NCI-H1417 (cell line): ENCODE measurements at places on chromosomes 13 and 19.

- no peak for DNase-seq
Observed at GRCh38 chr13:106104281-106104901, 431.1 kb downstream of the EFNB2 start.

- DNase-seq, result no peak
Observed at GRCh38 chr13:45333977-45334922, 6.7 kb downstream of the TPT1 start.

DNA sequence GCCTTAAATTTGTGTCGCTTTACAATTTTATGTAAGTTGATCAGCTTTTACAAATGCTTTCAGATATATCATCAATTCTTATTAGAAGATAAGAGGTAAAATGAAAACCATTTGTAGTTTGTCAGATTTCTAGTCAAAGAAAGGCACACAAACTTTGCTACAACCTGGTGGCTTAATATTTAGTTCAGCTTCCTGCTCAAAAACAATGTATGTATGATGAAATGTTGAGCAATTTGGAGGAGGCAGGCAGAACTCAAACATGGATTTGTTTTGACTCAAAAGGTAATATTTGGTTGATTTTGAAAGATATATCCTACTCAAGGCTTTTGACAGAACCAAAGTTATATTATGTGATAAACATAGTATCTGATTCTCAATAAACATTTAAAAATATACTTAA lies 24.2 kb downstream of the NEK5 start:
- no peak for DNase-seq

- no peak for DNase-seq
Observed at GRCh38 chr13:36038785-36039555, 92.2 kb downstream of the DCLK1 start.

DNA sequence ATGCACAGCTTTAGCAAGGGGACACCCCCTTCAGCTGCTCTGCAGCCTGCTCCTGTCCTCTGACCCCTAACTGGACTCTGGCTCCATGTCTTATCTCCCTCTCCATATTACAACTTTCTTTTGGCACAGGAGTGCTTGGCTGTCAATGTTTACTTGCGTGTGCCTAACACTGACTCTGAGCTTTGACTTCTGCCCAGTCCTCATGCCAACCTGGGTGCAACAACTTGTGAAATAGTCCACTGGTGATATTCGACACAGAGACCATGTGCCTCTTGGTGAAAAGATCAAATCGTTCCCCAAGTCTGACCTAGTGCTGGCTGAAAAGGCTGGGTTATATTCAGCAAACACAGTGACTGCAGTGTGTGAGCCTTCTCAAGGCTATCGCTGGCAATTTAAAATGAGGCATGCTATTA lies 34.1 kb upstream of the KLF12 start:
- DNase-seq, result no peak

GRCh38 chr13:90293793-90294361 lies 1053.6 kb upstream of the MIR17HG start:
- DNase-seq, result no peak

- DNase-seq, result no peak
Observed at GRCh38 chr13:101529422-101529821, 76.9 kb downstream of the ITGBL1 start.

DNA sequence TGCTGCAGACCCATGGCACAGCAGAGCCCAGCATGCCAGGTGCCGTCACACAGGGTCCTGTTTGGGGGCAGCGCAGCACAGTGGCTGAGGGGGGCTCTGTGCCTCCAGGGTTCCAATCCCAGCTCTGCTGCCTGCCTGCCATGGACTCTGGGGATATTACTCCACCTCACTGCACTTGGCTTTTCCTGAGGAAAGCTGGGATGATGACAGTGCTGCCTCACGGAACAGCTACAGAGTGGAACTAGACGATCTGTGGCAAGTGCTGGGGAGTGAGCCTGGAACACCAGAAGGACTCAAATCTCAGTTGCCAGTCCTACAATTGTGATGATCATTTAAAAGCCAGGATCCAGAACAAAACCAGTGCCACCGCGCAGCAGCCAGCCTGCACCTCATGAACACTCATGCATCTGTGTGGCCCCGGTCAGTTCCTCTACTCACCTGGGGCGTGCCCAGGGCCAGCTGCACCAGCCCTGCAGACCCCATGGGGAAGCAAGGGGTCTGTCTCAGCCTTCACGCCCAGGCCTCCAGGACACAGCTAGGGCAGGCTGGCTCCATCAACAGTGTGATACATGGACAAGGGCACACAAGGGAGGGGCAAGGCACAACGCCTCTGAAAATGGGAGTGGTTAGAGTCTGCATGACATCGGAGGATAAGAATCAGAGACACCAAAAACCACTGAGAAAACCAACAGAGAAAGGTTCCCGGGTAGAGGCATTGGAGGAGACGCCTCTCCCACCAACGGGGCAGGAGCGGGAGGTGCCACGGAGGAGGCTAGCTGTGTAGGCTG lies 55.2 kb downstream of the ATP7B start:
- DNase-seq, result no peak

GRCh38 chr13:43238341-43239083 lies 215.1 kb downstream of the DNAJC15 start:
- DNase-seq, result no peak

DNA sequence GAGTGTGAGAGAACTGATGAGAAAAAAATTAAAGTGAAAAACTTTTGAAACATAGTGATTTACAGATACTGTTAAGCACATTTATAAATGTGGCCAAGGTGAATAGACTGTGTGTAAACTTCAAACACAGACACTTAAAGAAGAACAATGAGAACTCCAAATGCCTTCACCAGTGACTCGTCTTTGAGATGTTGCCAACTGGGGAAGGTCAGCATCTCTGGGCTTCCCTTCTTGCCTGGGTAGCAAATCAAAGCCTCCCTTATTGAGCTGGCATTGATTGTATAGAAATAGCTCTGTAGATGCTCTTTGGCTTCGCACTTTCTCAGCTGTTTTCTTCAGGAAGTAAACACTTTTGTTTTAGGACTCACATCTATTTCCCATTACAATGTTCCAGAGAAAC lies 177.3 kb upstream of the SGCG start:
- no peak for DNase-seq

DNA sequence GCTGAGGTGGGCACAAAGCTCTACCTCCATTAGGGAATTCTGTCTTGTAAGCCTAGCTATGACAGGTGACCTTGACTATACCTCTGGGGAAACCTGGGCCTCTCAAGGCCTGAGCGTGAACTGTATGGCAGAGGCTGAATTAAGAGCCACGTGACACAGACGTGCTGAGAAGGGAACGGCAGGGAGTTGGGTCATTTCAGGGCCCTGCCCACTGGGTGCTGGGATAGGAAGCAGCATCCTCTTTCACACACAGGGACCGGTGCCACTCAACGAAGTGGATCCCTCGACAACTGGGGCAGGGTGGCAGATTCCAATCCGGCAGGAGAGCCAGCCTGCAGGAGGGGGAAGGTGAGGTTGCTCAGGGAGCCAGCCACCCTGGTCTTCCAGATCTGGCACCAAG lies 9.2 kb downstream of the ASF1B start:
- DNase-seq, result no peak

GRCh38 chr13:46176756-46177155 lies 5.2 kb downstream of the LCP1 start:
- no peak for DNase-seq

- DNase-seq, result no peak
Observed at GRCh38 chr19:20664901-20665781, 3.8 kb upstream of the ZNF626 start.

- DNase-seq, result no peak
Observed at GRCh38 chr13:67008075-67008668, 222.0 kb downstream of the PCDH9 start.

GRCh38 chr13:93305886-93306285 lies 79.3 kb downstream of the GPC6 start:
- DNase-seq, result no peak

DNA sequence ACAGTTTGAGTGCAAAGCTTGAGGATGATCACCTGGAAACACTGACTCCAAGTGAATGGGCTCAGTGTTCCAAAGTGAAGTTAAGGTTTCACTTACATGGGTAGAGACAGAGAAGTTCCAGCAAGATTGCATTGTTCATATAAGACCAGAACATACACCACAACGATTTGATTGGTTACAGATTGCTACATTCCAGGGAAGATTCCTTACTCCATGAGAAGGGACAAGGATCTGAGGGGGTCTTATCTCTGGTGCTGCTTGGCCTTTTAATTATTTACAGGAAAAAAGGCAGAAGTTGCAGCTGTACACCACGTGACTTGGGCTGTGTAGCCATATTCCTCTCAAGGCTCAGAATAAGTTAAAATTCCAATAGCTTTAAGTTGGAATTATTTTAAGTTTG lies 12.3 kb downstream of the WDFY2 start:
- no peak for DNase-seq

DNA sequence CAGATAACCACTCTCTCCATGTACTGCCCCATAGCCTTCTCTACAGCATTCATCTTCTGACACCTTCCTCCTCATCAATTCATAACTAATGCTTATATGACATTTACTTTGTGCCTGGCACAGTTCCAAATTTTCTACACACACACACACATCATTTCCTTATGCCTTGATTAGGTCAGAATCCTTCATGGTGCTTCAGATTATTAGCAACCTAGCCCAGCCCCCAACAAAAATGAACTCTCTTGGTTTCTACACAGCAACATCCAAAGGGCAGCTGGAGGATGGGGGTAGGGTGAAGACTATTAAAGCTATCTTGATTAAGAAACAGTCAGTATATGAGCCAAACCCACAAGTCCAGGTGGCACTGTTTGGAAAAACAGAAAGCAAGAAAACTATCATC lies 3.7 kb downstream of the RUBCNL start:
- no peak for DNase-seq

DNA sequence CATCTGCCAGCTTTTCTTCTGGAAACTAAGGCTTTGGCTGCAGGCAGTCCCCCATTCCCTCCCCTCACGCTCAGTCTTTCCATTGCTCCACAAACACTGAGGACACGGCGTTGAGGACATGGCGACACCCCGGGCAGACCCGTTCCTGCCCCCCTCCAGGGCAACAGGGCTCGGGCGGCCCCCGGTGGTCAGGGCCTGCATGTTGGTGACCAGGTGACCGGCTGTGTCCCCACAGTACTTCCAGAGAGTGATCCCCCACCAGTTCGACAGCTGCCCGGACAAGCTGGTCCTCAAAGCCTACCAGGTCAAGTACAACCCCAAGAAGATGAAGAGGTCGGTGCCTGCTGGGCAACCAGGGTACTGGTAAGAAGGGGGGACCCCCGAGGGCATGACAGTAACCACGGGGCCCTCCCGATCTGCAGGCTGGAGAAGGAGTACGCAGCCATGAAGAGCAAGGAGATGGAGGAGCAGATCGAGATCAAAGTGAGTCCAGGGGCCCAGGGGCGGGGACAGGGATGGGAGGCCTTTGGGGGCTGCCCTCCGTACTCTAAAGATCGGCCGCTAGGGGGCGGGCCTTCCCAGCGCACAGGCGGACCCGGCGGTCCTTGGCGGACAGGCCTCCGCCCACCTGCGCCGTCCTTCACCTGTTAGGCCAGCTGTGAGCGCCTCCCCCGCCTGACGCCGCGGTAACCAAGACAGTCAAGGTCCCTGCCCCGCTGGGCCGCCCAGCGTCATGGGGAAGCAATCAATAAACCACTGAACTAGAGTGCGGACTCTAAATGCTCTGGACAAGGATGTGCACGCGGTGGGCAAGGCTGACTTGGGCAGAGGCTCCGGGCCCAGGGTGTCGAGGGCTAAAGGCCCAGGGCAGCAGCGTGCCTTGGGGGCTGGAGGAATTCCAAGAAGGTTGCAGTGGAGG lies 21.1 kb downstream of the PRR36 start:
- DNase-seq, result peak; percentile 78

DNA sequence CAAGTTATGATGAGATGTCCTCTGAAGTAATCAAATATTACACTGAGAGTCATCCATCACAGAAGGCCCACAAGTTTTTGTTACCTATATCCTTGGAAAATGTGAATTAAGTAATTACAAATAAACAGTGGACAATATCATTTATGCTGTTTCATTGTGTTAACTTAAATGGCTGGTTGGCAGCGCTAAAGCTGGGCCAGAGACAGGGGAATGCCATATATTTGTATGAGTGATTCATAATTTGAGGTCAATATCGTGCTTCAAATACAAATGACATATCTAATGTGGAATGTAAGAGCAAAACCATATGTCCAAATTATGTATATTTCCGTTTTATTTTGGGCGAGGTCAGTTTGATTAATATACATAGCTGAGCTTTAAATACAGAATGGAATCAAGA lies 1556.2 kb downstream of the SLITRK5 start:
- no peak for DNase-seq
